Inflammatory macrophage treated with lipopolysaccharide for 1 hour (primary cell): ENCODE measurements at places on chromosomes 1 and 21.
A peak's percentile ranks its signal among the peaks of the same experiment; 100 is the strongest.

- DNase-seq: no peak
These were observed 145.9 kb downstream of the PGBD5 start for GRCh38 chr1:230280054-230280795.

GRCh38 chr1:5273280-5274003, 619.0 kb downstream of the AJAP1 start:
- no peak for DNase-seq

- DNase-seq: no peak
These were observed 13.9 kb upstream of the CTSE start for GRCh38 chr1:206037581-206037980.

DNA sequence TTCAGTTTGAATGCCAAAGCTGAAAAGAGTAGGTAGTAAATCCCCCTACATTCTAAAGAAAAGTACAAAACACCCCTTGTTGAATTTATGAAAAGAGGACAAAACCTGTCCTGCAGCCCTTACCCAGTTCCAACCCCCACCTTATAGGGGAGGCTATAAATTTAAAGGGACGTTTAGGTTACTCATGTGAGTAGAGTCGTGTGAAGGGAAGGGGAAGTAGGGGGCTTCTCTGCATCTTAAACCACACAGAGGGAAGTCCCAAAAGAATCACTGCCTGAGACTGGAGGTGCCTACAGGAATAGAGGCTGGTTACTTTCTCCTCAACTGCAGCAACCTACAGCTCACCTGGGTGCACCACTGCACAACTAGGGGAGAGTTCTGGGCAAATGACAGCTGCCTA, 36.7 kb upstream of the KIRREL1 start:
- DNase-seq: peak; percentile 23

DNA sequence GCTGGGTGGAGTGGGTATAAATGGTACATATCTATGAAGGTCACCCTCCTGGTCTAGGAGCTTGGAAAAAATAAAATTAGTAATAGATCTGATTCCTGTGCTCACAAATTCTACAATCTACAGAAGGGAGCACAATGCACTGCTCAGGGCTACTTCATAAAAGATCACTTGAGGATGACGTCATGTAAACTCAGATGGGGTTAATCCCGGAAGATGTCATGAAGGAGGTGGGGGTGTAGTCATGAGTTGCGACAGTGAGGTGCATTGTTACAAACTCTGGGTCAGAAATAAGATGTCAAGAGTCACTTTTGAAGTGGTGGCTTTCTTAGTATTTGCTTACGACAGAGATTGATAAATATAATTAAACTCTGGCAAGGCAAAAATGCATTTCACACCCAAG, 68.2 kb downstream of the LHX9 start:
- peak; percentile 60 for DNase-seq

GRCh38 chr1:96475903-96476302, 245.7 kb upstream of the PTBP2 start:
- no peak for DNase-seq

DNA sequence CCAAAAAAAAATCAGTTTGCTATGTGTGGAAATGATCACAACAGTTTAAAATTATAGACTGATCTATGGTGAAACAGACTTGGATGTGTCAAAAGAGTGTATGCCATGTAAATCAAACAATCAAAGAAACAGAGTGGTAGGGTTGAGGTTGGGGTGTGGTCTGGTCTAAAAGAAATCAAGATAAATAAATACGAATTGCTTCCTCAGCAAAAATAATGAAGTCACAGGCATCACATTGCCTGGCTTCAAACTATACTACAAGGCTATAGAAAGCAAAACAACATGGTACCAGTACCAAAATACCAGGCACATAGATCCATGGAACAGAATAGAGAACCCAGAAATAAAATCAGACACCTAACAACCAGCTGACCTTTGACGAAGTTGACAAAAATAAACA, 1796.9 kb downstream of the NCAM2 start:
- no peak for DNase-seq

DNA sequence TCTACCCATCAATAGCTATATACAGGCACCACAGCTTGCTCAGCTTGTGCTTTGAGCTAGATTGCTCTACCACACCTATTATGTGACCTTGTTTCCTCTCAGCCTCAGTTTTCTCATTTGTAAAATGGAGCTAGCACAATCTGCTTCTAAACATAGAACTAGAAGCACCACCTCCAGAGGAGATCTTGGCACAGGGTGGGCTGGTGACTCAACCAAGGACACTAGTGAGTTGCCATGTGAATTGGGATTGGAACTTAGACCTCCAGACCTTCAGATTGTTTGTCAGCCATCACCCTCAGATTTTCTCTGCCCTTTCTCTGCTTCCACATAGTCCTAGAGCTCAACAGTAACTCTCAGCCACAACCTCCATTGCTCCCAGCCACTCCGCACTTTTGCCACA, 3.0 kb upstream of the MACO1 start:
- DNase-seq: no peak
